ENCODE measurements at places on chromosomes 5 and 9. TPM values are rescaled to one million over a fixed set of nuclear protein-coding genes. Genes with fewer than 3 reads are reported as not detected.

GRCh38 chr5:148873690-148874485, 47.5 kb downstream of the ADRB2 start:
- no peaks in the 10 kb centered on the region for H3K36me3 ChIP-seq
- DNase-seq: peak; percentile 41
- peak overlapping the region; percentile 55 for H3K27ac ChIP-seq
- no peak overlapping the region for H3K4me3 ChIP-seq
- no peaks in the 10 kb centered on the region for H3K27me3 ChIP-seq

DNA sequence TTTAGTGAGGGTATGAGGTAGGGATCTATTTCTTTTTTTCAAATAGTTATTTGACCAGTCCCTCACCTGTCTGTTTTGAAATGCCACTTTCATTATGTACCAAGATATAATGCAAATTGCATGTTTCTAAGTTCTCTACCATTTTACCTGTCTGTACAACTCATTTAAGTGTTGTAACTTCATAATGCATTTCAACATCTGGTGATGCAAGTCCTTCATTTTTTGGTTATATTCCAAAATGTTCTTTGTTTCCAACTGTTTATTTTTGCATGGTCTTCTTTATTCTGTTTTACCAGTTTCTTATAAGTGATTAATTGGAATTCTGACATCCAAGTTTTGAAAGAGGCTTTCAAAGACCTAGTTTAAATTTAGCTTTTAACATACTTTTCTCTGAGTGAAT, 26.8 kb downstream of the TDRD7 start:
- H3K4me1 ChIP-seq: no peaks in the 10 kb centered on the region
- peak; percentile 25 for DNase-seq
- H3K4me3 ChIP-seq: no peak overlapping the region
- H3K36me3 ChIP-seq: no peaks in the 10 kb centered on the region
- no peaks in the 10 kb centered on the region for H3K27me3 ChIP-seq

- no peaks in the 10 kb centered on the region for H3K4me1 ChIP-seq
- H3K4me3 ChIP-seq: no peak overlapping the region
- DNase-seq: no peak
Measured at GRCh38 chr9:92159058-92159457, 43.8 kb upstream of the SPTLC1 start.

GRCh38 chr5:135694906-135695305, 116.1 kb upstream of the CXCL14 start:
- DNase-seq: no peak
- H3K36me3 ChIP-seq: no peaks in the 10 kb centered on the region
- H3K27me3 ChIP-seq: no peaks in the 10 kb centered on the region
- H3K4me1 ChIP-seq: no peaks in the 10 kb centered on the region
- H3K27ac ChIP-seq: no peak overlapping the region
- H3K4me3 ChIP-seq: no peak overlapping the region

GRCh38 chr9:27483576-27483975, 40.5 kb upstream of the IFNK start:
- no peaks in the 10 kb centered on the region for H3K4me1 ChIP-seq
- no peaks in the 10 kb centered on the region for H3K27me3 ChIP-seq
- H3K36me3 ChIP-seq: no peaks in the 10 kb centered on the region
- no peak overlapping the region for H3K4me3 ChIP-seq

SAXO1 gene
- total RNA-seq: 0.06 TPM
